ENCODE measurements at places on chromosomes 2 and 18.

DNA sequence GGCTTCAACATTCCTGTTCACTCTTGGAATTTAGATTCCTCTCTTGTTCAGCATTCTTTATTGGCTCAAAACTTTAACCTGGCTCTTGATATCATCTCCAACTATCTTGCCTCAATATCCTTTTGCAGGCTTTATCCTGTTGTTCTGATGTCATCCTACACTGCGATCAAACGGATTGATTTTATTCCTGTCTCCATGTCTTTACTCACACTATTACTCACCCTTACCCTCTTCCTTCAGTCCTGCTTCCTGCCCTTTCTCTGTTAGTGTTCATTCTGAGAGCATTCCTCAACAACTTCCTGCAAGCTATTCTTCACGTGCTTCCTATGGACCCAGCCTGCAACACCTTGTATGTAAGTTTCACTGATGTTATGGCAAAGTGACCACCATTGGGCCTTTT lies 264.7 kb downstream of the RNF152 start:
- no peak for DNase-seq

DNA sequence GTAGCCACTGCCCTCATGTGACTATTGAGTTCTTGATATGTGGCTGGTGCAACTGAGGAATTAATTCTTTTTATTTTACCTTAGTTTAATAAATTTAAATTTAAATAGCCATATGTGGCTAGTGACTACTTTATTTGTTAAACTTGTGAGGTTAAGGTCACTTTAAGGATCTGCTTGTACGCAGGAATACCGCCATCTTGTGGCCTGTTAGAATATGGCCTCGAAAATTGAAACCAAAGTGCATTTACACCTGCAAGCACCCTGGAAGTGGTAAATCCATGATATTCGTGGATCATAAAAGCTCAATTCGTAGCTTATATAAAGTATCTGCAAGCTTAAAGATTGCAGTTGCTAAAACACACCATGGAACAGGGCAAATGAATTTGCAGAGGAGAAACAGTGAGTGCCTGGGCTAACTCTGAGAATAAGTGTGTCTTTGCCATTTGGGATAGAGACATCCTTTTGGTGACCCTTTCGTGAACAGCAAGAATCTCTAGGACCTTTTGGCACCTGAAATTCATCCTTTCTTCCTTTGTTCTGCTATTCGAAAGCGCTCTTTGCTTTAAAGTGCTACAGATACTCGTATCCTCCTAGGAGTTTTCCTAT lies 59.9 kb upstream of the REG3A start:
- DNase-seq: peak; percentile 42

DNA sequence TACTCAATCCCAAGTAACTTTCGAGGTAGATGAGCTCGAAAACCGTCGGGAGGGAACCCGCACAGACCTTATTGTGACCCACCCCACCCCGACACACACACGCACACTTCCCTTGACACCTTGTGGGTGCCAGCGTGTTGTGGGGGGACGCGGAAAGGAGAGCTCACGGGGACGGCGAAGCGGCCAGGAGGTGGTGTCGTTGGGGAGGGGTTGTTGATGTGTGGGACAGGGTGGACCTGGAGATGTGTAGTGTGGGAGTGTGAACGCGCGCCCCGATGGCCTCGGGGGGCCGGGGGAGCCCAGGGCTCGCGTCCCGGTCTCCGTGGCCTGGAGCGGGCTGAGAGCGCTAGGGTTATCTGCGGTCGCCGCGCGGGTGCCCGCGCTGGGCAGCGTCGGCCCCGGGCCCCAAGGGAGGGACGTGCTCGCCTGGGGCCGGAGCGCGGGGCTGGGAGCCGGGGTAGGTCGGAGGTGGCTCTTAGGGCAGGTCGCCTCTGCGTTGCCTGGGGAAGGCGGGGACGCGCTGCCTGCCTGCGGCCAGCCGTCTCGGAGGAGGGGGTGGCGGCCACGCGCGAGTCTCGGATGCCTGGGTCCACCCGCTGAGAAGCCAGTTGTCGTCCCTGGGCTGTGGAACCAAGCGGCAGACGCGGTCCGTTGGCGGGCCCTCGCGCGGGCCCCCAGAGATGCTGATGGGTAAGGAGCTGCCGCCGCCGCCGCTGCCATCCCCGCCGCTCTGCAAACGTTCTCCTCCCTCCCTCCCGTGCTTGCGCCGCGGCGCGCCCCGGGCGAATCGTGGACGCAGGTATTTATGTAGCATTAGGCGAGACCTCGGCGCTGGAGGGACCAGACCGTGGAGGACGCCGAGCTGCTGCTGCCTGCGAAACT lies 1.6 kb downstream of the KLHL29 start:
- DNase-seq: no peak

- DNase-seq: no peak
Observed at GRCh38 chr2:10243926-10244270, 58.8 kb upstream of the HPCAL1 start.

GRCh38 chr2:130353291-130354138 lies 2.3 kb upstream of the PTPN18 start:
- DNase-seq: no peak

- DNase-seq: no peak
Observed at GRCh38 chr2:225670111-225670974, 270.8 kb downstream of the NYAP2 start.

- no peak for DNase-seq
Observed at GRCh38 chr2:174535757-174536703, 49.2 kb upstream of the GPR155 start.

DNA sequence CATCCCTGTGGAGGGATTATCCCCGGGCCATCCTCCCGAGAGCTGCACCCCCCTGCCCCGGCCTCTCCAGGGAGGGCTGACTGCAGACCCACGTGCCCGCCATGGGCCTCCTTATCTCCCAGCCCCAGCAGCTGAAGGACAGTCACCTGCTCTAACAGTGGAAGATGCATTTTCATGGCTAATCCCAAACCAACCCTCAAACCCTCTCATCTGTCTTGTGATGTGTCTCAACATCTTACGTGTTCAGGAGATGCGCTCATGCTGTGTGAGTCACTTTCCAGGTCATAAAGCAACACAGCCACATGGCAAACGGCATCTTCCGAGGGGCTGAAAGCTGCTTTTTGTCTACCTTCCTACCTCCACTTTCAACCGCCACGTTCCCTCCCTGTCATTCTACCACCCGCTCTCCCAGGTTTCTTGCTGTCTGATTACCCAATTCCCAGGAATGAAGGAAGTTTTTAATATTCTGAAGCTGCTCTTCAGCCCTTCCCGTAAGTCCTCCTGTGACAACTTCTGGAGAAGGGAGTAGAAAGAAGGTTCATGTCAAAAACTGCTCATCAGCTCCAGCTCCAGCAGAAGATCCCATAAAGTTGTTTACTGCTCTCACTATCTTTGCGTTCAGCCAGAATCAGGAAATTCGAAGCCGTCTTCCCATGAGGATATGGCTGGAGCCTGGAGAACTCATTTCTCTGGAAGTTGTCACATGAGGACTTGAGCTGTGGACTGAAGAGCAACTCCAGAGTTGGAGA lies 54.5 kb downstream of the MBP start:
- no peak for DNase-seq

DNA sequence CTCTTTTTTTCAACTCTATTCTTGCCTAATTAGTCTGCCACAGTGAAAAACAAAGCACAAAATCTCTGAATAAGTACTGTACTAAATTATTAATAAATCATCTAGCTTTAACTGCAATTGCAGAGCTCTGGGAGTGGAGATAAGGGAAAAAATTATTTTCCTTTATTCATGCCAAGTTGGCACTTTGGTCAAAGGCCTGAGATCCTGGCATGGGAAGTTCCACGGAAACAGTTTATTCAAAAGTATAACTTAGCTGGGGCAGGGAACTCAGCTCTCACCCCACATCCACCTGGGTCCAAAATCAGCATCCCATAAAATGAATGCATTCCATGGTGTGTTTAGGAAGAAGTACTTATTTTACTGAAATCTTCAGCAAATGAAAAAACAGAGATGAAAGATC lies 185.2 kb upstream of the APCDD1 start:
- DNase-seq: no peak

GRCh38 chr18:11741505-11742145 lies 52.6 kb downstream of the GNAL start:
- peak; percentile 54 for DNase-seq

- no peak for DNase-seq
Observed at GRCh38 chr2:227482638-227483340, 10.8 kb downstream of the AGFG1 start.

All from putamen (tissue), 1 donor.